Stimulated activated CD4-positive, alpha-beta T cell treated with anti-CD3 and anti-CD28 coated beads, Interleukin-15, amount 100 ng/mL, for 1 hour (primary cell): ENCODE measurements at places on chromosomes 2 and 18.

- no peak for DNase-seq
Measured at GRCh38 chr2:36477746-36478145, 120.2 kb downstream of the FEZ2 start.

GRCh38 chr2:44155666-44156446 is 12.8 kb upstream of the PPM1B start:
- no peak for DNase-seq

DNA sequence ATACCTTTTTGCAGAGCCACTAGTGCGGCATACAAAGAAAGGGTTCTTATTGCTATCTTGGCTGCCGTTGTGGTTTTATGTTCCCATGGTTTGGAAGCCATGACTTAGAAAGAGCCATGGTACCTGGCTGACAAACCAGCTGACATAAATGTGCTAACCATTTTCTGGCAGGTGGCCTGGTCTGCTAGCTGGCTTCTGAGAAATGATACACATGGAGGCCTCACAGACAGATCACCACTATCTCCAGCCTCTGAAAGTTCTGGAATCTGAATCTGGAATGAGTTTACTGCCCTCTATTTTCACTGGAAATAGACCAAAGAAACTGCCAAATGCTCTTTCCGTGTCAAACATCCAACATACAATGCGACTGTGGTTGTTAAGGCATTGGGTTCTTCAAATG is 123.7 kb downstream of the QPCT start:
- DNase-seq: no peak

DNA sequence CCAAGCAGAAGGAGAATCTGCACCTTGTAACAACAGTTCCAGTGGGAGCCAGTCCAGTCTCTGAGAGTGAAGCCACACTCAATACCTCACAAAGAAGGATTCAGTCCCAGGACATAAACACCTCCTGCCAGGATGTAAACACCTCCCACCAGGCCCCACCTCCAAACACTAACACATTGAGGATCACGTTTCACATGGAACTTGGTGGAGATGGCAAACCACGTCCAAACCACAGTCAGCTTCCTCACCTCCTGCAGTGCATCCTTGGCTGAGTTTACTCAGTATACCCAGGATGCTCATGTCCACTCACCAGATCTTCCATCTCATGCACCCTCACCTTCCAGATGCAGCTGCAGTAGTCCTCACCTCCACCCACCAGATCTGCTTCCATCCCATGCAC is 37.8 kb upstream of the TMEM18 start:
- no peak for DNase-seq

- no peak for DNase-seq
Measured at GRCh38 chr2:222722327-222722946, 51.0 kb downstream of the MOGAT1 start.

DNA sequence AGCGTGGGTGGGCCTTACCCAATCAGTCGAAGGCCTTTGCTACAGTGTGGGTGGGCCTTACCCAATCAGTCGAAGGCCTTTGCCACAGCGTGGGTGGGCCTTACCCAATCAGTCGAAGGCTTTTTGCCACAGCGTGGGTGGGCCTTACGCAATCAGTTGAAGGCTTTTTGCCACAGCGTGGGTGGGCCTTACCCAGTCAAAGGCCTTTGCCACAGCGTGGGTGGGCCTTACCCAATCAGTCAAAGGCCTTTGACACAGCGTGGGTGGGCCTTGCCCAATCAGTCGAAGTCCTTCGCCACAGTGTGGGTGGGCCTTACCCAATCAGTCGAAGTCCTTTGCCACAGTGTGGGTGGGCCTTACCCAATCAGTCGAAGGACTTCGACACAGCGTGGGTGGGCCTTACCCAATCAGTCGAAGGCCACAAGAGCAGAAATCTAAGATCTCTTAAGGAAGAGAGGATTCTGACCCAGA is 16.3 kb upstream of the GAL3ST2 start:
- DNase-seq: no peak
